ENCODE measurements at places on chromosomes 4 and X.

- DNase-seq = no peak
Observed at GRCh38 chrX:78573630-78574029, 85.5 kb downstream of the RTL3 start.

DNA sequence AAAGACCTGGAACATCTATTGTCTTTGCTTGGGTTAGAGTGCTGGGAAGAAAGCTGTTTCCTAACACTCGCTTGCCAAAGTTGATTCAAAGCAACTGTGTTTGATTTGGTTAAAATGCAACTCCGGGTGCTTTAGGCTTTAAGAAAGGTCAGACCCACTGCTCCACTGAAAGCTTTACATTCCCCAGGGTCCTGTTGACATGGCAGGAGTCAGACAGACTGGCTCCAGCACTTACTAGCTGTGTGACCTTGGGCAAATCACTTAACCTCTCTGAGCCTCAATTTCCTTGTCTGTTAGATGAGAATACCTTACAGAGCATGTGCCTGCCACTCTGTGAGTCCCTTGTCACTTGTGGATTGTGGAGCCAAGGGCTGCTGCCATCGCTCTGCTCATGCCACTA lies 39.0 kb downstream of the DGKK start:
- DNase-seq = no peak

- no peak for DNase-seq
Observed at GRCh38 chrX:51955200-51955599, 61.8 kb downstream of the MAGED1 start.

GRCh38 chr4:143961075-143961474 lies 55.7 kb upstream of the GYPE start:
- DNase-seq = no peak

GRCh38 chr4:8850074-8850829 lies 21.4 kb downstream of the HMX1 start:
- DNase-seq = no peak

DNA sequence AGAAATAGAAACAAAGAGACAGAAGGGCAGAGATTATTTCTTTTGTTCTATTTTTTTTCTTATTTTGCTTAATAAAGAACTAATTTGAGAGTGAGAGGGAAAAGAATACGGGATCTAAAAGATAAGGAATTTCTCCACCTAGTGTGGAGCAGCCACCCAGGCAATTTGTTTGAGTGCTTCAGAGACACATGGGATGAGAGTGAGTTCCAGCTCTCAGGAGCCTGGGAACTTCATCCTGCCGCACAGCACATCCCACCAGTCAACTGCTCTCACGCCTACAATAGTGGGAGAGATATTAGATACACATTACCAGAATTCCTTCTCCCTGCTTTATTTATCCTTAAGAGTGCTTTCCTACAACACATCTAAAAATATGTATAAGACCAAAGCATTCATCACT lies 946.4 kb downstream of the PDHA2 start:
- no peak for DNase-seq

- DNase-seq = no peak
Observed at GRCh38 chr4:172270397-172270796, 457.2 kb downstream of the GALNTL6 start.
